Left colon (tissue), 2 donors: ENCODE measurements at places on chromosomes 13 and 19. TPM values are rescaled to one million over a fixed set of nuclear protein-coding genes. Genes with fewer than 3 reads are reported as not detected.

DNA sequence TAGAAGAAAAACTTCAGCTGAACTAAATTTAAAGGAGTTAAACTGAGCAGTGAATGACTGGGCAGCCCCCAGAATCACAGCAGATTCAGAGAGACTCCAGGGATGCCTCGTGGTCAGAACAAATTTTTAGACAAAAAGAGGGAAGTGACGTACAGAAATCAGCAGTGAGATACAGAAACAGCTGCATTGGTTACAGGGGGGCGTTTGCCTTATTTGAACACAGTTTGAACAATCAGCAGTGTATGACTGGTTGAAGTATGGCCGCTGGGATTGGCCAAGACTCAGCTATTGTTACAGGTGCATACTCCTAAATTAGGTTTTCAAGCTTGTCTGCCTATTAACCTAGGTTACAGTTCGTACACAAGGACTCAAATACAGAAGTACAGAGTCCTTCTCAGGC lies 2.2 kb upstream of the SPRYD7 start:
- no peak for DNase-seq

- no peak for DNase-seq
Measured at GRCh38 chr13:24287748-24288287, 21.6 kb upstream of the C1QTNF9 start.

DNA sequence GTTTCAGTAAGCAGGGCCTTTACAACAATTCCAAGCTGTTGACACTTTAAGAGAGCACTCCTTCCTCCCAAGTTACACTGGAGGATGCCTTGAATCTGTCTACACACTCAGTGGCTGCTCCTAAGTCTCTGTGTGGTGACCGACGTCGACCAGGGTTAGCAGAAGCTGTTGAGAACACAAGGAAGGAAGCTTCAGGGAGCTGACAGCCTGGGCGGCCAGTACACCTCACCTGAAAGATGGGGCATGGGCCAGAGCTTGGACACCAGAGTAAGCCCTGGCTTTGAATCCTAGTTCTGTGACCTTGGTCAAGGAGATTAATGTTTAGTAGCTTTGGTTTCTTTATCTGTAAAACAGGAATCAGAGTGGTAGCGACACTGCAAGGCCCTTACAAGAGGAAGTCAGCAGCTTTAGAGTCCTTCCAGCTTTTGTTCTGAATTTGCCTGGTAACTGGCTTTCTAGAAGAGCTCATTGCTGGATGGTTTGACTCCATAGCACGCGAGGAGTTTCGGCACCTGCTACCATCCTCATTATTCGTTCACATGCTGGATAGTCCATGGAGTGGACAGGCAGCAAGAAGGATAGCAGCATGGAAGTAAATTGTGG lies 214.2 kb downstream of the FGF9 start:
- DNase-seq: no peak

DNA sequence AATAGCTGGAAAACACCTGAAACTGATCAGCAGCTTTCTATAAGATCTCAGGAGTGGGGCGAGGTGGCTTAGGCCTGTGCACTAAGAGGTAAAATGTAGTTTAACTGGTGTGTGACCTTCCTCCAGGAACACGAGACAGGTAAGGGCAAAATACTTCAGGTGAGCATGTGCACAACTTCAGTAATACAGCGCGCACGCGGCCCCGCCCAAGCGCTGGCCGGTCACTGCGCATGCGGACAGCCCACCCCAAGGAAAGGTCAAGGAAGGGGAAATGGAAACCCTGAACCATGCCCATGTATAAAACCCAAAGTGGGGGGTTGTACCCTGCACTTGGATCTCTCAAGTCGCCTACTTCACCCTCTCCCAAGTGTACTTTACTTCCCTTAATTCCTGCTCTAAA lies 49.4 kb upstream of the ARHGEF7 start:
- no peak for DNase-seq

DNA sequence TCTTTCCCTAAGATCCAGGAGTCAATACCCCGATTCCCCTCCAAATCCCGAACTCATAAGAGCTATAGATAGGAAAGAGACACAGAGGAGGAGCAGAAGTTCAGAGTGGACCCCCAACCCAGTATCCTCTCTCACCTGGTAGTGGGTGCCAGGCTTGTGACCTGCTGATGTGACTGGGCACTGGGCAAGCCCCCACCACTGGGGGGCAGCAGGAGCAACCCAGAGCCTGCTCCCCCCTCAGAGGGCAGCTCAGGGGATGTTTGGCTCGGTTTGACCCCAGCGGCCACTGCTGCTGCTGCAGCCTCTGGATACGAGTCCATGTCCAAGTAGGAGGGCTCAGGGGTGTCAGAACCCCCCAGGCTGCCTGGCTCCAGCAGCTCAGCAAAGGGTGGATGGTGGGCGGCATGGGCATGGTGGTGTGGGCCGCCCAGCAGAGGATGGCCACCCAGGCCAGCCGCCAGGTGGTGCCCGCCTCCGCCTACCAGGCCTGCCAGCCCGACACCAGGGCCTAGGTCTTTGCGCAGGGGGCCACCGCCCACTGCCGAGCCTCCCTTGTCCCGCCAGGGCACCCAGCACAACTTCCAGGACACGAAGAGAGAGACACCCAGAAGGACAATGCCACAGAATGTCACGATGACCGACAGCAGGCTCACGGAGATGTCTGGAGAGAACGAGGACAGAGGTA lies 7.4 kb downstream of the SYT3 start:
- DNase-seq: no peak

DNA sequence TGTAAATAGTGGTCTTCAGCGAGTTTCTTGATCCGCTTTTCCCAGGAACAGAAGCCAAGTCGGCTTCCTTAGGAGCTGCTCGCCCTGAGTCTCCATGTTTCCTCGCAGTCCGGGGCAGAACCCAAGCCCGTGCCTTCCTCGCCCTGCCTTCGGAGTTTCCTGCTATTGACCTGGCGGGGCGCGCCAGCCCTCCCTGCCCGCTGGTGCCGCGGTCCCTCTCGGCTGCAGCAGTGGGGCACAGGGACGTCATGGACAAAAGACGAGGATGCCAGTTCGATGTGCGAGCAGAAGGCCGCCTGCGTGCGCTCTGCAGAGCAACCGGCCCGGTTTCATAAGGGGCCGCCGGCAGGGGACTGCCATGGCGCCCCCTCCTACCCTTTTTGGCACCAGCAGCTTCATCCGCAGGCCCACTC lies 156.6 kb downstream of the TM9SF2 start:
- peak; percentile 35 for DNase-seq

Gene KLK6
- not detected for total RNA-seq

DNA sequence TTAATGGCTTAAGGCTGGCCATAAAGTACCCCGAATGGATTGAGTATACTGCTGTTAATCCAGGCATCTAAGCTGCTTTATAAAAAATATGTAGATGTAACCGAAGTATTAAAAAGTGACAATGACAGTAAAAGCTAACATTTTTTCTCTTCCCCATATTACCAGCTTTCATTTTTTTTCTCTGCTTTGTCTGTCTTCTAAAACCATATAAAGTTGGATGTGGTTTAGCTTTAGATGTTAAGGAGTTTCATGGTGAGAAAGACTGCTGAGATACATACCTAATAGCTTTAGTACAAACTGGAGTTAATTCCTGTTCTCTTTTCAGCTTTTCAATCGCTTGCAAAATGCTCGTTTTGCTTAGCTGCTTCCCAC lies 838 bp downstream of the AKAP11 start:
- DNase-seq: no peak
